Stimulated activated CD4-positive, alpha-beta T cell treated with anti-CD3 and anti-CD28 coated beads, Interleukin-1b, Interleukin-23, amount 100 ng/mL, for 4 hours (primary cell): ENCODE measurements at places on chromosomes 4 and X.

DNA sequence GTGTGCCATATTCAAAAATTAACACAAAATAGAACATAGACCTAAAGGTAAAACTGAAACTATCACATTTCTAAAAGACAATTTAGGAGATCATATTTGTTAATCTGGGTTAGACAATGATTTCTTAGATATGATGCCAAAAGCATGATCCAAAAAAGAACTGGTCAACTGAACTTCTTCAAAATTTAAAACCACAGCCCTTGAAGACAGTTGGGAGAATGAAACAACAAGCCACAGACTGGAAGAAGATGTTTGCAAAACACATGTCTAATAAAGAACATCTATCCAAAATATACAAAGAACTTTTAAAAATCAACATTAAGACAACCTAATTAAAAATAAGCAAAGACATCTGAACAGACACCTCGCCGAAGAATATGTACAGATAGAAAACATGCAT is 19.5 kb downstream of the COMMD8 start:
- no peak for DNase-seq

GRCh38 chr4:169976951-169977350 is 49.2 kb downstream of the MFAP3L start:
- DNase-seq, result no peak

DNA sequence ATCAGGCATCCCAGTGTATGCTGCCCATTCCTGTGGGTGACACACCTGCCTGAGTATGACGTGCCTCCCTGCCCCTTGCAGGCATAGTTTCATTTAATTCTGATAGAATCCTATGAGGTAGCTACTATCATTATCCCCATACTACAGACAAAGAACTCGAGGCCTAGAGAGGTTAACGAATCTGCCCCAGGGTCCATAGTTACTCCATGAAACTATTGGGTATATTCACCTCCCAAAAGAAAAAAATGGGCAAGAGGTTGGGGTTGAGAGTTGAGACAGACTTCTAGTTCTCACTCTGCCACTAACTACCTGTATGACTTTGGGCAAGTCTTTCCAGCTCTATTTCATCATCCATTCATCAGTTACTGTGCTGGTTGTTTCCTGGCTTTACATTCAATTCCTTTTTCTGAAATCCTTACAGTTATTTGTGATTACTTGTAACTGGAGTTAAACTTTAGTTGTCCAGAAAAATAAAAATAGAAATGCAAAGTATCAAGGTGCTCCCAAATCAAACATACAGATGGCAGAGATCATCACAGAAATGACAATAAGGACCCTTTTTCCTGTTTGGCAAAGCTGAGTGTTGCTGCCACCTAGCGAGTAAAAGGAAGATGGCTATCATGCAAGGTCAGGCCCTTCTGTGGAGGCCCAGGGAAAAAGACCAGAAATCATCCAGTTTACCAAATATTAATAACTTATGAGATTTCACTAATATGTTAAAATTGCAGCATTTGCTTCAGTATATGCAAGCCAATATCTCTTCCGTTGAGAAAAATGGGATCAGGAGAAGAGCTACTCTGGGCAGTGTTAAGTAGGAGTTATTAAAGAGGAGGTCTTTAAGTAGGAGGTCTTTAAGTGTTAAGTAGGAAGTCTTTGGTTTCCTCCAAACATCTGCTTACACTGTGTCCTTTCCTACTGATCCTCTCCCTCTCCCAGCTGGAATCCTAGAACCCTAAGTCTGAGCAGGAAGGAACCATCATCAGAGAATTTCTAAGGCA is 17.1 kb upstream of the MAP7D3 start:
- peak; percentile 6 for DNase-seq

- no peak for DNase-seq
Observed at GRCh38 chr4:72390409-72390808, 178.6 kb downstream of the ADAMTS3 start.

GRCh38 chrX:154873329-154873728 is 12.8 kb upstream of the F8A1 start:
- DNase-seq, result no peak

- DNase-seq, result peak; percentile 48
Observed at GRCh38 chr4:183840311-183840710, 64.8 kb upstream of the STOX2 start.

DNA sequence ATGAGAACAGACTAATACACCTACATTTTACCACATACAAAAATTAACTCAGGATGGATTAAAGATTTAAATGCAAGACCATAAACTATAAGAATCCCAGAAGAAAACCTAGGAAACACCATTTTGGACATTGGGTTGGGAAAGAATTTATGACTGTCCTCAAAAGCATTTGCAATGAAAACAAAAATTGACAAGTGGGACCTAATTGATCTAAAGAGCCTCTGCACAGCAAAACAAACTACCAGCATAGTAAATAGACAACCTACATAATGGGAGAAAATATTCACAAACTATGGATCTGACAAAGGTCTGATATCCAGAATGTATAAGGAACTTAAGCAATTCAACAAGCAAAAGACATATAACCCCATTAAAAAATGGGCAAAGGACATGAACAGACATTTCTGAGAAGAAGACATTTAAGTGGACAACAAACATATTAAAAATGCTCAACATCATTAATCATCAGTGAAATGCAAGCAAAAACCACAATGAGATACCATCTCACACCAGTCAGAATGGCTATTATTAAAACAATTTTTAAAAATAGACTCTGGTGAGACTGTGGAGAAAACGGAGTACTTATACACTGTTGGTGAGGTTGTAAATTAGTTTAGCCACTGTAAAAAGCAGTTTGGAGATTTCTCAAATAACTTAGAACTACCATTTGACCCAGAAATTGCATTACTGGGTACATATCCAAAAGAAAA is 221.7 kb upstream of the DIPK2B start:
- DNase-seq, result no peak

GRCh38 chr4:124325690-124326089 is 386.8 kb downstream of the ANKRD50 start:
- no peak for DNase-seq

DNA sequence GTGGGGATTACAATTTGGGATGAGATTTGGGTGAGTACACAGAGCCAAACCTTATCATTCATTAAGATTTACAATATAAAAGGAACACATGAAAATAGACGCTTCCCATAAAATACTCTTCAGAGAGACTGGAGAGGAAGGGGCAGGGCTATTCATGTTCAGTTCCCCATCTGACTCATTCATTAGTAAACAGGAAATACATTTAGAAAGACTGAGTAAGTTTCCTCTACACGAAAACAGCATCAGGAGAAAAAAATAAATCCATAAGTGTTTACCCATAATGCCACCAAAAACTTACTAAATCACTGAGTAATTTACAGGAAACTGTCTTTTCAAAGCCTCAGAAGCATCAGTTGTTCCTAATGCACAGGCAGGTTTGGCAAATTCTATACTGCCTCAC is 255.4 kb upstream of the CXorf51A start:
- no peak for DNase-seq

DNA sequence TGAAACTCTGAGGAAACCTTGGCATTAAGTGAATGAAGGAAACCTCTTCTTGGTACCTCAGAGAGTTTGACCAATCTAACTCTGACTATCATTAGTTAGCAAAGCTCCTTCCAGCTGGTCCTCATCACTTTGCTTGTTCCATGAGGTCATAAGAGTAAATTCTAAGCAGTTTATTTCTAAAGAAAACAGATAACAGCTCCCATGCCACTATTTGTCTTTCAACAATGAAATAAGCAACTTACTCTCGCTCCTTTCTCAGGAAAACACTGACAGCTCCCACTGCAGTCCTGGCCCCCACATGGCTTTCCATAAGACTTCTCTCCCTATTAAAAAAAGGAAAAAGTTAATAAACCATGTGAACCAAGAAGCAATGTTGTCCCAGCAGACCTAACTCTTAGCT is 127.7 kb downstream of the COL4A6 start:
- no peak for DNase-seq

DNA sequence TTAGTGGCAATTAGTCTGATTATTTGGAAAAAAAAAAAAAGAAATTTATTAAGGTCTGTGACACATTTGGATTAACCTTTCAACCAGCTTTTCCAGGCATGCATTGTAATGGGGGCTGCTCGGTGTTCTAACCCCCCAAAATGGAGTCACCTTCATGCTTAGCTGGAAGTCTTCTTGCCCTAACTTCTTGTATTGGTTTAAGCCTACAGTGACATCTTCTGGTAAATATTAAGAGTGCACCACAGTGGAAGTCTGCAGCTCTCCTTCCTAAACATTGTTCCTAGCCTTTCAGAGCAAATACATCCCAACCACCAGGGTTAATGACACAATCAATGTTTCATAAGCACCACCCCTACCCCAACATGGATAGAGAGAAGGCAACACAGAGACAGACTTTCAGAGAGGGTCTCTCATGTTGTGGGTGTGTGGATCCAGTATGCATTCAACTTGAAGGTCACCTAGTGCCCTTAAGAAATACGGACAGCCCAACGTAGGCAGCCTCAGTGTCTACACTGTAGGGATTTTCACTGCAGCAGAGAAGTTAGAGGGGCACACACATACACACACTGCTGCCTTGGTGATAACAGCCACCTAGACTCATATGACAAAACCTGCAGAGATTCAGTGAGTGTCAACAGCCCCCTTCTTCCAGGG is 142.9 kb upstream of the MBNL3 start:
- DNase-seq, result no peak

GRCh38 chrX:93874554-93874953 is 200.5 kb downstream of the FAM133A start:
- DNase-seq, result no peak

GRCh38 chr4:57023104-57023503 is 44.4 kb downstream of the POLR2B start:
- no peak for DNase-seq

GRCh38 chrX:3461397-3462165 is 115.1 kb upstream of the MXRA5 start:
- no peak for DNase-seq

DNA sequence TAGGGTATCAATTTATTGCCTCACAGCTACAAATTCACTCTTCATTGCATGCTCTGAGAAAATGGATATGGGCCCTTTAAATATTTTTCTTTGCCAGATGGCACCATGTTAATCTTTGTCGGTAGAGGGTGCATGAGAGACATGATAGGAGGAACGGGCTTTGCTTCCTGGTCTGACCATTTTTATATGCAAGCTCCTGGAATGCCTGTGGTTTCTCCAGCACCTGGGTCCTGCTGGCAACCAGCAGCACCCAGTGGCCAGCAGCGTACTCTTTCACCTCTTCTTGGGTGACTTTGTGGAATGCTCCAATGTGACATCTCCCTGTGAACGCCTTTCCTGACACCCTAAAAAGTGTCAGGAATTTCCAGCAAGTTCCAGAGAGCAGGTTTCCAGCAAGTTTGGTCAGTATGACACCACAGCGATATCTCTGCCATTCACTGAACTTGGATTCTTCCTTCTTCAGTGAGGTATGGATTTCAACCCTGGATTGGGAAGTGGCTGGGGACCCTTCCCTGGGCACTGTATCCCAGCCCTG is 140.3 kb upstream of the PGRMC2 start:
- DNase-seq, result no peak
